ENCODE measurements at places on chromosomes 2 and 18.
A peak's percentile ranks its signal among the peaks of the same experiment; 100 is the strongest.

- DNase-seq = no peak
Measured at GRCh38 chr2:173602153-173602795, 247.6 kb downstream of the CDCA7 start.

- no peak for DNase-seq
Measured at GRCh38 chr2:106977717-106978116, 91.8 kb upstream of the ST6GAL2 start.

DNA sequence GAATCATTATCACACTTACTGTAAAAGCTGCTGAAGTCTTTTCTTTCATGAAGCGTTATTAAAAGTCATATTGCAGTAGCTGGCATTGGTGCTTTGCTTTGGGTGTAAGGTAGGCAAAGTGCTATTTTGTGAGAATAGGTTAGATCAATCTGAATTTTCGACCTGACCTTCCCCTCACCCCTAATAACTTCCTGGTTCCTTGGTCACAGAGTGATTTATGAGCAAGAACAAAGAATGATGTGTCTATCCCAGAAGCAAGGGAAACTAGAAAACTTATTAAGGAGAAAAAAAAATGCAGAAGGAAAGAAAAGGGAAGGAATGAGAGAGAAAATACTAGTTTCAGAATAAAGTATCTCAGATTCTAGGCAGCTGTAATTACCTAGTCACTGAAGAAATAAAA is 163.1 kb upstream of the MEIS1 start:
- no peak for DNase-seq

DNA sequence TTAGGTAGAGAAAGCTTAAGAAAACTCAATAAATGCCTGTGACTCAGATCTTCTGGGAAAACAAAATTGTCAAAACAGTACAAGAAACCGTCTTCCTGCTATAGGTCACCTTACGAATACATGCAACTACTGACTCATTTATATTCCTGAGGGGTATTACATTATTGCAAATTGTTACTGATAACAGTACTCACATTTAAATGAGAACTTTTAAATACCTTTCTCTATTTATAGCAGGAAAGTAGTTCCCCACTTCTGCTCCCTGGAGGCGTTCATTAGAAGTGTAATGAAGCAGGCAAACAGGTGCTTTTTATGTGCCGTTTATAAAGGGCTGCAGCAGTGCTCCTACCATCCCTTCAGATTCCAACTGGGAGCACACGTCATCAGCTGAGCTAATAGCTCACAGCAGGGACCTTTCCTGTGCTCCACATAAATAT is 65.1 kb upstream of the RPRM start:
- no peak for DNase-seq

- DNase-seq = no peak
Measured at GRCh38 chr2:211347328-211347727, 790.9 kb downstream of the CPS1 start.

- DNase-seq = peak; percentile 28
Measured at GRCh38 chr2:187302116-187302515, 145.9 kb downstream of the CALCRL start.

DNA sequence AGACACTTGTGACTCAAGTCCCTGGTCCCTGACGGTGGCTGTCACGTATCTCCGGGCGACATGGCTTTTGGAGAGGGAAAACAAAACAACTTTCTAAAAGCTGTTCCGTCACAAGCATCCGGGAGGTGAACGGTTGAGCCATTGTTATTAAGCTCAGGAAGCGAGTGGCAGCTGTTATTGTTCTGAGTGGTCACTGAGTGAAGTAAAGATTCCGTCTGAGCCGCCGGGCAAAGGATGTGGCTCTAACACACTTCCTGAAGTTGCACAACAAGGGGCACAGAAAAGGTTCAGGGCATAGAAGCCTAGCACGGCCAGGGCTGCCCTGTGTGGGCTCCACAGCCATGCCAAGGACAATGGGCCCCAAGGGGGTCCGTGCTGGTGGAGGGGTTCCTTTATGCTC is 24.3 kb downstream of the INPP5D start:
- DNase-seq = no peak

DNA sequence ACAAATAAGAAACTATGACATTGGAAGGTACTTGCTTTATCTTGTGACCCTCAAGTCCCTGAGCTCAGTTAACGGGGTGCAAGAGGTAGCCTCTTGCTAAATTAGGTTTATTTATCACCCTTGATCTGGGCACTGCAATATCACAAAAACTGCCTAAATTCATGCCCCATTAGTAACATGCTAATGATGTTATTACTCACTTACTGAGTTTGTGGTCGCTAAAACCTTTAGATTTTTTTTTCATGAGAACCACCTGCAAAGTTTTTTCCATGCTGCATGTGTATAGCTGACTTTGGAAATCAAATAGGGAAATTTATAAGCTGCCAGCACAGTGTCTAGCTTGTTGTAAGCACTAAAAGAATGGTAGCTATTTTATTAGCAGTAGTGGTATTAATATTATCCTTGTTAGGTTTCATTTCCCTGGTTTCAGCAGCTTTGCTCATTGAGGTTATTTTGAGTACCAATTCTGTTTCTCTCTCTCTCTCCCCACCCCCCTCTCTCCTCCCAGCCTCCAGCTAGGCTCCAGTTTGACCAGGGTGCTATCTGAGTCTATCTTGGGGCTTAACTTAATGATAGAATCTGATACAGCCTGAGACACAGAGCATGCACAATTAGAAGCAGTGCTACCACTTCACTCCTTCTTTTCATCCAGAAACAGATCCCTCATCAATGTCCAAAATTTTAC is 88.7 kb upstream of the ATP8B1 start:
- no peak for DNase-seq

- DNase-seq = peak; percentile 27
Measured at GRCh38 chr2:44578471-44579093, 216.8 kb downstream of the CAMKMT start.
